ENCODE measurements at places on chromosomes 4 and X.

DNA sequence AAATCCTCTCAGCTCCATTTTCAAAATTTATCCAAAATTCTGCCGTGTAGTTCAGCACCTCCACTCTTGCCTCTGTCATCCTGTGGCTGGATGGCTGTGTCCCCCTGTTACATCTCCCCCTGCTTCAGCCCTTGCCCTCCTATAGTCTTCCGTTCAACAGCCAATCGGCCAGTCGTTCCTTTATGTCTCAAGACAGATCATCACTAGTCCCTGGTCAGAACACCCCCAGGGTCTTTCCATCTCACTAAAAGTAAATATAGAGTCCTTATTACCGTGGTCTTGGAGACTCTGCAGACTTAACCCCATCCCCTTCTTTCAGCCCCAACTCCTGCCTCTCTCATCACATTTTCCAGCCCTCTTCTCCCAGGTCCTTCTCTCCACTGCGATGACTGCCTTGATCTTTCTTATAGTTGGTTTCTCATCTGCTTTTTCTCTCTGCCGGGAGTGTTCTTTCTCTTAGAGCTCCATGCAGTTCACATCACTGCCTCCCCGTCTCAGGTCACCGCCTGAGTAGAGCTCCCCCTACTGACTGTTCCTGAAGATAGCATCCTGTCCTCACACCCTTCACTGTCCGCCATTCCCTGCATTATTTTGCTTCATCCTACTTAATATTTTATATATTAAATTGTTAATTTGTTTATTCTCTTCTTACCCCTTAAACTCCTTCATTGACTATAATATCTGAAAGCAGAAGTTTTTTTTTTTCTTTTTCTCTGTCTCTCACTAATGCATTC lies 736.9 kb upstream of the MAGEB2 start:
- DNase-seq = no peak

DNA sequence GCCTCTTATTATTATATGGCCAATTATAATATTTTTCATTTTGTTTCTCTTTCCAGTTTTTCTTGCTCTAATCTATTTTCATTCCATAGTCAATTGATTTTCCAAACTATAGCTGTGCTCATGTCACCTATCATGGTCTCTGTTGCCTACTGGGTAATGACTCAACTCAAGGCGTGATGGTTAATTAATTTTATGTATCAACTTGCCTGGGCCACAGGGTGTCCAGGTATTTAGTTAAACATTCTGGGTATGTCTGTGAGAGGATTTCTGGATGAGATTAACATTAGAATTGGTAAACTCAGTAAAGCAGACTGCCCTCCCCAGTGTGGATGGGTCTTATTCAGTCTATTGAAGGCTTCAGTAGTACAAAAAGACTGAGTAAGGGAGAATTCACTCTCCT lies 9.9 kb downstream of the FHIP1A start:
- DNase-seq = no peak

DNA sequence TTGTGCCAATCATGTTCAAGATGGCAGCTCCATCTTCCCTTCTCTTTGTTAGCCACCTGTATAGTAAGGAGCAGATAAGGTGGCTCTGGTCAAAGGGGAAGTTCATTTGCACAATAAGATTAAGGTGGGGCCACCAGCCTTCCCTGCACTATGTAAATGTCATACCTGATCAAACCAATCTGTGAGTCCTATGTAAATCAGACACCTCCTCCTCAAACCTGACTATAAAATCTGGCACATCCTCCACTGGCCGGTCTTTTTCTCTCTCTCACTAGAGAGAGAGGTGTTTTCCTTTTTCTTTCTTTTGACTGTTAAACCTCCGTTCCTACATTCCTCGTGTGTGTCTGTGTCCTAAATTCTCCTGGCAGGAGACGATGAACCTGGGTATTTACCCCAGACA lies 572.5 kb upstream of the AADAT start:
- no peak for DNase-seq

- peak; percentile 17 for DNase-seq
Measured at GRCh38 chr4:54230484-54231418, 1.7 kb downstream of the PDGFRA start.

- DNase-seq = no peak
Measured at GRCh38 chr4:55346851-55347255, 811 bp downstream of the SRD5A3 start.

DNA sequence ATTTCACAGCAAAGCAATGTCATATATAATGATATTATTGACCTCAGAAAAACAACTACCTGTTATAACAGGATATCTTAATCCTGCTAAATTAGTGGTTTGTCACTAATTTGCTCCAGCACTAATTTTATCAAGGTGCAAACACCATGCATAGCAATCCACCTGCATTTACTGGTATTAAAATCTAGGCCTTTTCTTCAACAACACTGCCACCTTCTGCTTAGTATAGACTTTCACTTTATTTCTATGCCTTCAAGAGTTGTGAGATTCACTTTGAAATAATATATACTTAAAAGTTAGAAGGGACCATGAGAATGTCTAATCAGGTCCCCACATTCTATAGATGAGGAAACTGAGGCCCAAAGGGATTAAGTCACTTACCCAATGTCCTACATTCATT lies 82.1 kb upstream of the IQCM start:
- no peak for DNase-seq
